Activated CD4-positive, alpha-beta memory T cell treated with anti-CD3 and anti-CD28 coated beads for 36 hours (primary cell): ENCODE measurements at places on chromosomes 11 and 22. TPM values are rescaled to one million over a fixed set of nuclear protein-coding genes. Genes with fewer than 3 reads are reported as not detected.

DNA sequence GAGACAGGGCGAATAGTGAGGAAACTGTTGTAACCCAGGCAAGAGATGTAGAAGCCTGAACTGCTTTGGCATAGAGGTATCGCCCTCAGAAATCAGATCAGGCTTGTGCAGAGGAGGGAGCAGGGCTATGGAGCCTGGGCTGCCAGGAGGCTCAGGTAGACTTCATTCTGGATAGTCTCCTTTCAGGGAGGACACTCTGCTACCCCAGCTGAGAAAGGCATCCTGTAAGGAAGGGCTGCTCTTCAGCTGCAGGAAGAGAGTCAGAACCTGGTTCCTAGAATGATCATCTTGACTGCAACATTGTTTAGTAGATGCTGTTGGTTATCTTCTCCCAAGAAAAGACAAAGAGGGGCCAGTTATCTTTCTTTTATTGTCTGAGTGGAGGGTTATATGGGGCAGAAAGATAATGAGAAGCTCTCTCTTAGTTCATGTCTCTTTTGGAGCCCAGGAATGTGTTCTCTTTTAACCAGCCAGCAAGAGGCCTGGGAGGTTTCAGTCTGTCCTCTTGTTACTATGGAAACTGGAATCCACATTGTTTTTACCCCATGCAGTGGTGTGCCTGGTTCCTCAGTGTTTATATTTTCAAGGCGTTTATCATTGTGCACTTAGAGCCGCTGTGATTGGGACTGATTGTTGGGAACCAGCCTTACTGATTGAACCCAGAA, 95.7 kb downstream of the STIM1 start:
- H3K27me3 ChIP-seq, result no peaks in the 10 kb centered on the region
- peaks cover 17% of the 10 kb centered on the region for H3K36me3 ChIP-seq
- peak overlapping the region; percentile 87 for H3K27ac ChIP-seq

DNA sequence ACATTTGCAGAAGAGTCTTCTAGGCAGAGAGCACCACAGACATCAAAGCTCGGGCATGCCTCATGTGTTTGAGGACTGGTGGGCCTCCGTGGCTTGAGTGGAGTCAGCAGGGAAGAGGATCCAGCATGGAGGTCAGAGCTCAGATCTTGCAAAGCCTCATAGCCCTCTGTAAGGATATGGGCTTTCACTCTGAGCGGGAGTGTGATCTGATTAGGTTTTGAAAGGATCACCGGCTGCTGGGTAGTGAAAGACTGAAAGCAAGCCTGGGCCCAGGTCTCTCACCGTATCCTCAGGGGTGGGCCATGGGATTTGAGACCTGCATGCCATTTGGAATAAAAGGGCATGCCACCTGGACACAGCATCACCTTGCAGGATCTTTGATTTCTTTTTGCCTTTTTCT, 112.7 kb downstream of the TEAD1 start:
- peaks cover 5% of the 10 kb centered on the region for H3K27me3 ChIP-seq
- H3K36me3 ChIP-seq, result no peaks in the 10 kb centered on the region
- H3K4me3 ChIP-seq, result no peak overlapping the region

- H3K36me3 ChIP-seq, result no peaks in the 10 kb centered on the region
- no peak overlapping the region for H3K4me3 ChIP-seq
- no peak overlapping the region for H3K27ac ChIP-seq
- no peaks in the 10 kb centered on the region for H3K4me1 ChIP-seq
- peaks cover 13% of the 10 kb centered on the region for H3K27me3 ChIP-seq
Observed at GRCh38 chr11:119538753-119539152, 115.8 kb upstream of the THY1 start.

DNA sequence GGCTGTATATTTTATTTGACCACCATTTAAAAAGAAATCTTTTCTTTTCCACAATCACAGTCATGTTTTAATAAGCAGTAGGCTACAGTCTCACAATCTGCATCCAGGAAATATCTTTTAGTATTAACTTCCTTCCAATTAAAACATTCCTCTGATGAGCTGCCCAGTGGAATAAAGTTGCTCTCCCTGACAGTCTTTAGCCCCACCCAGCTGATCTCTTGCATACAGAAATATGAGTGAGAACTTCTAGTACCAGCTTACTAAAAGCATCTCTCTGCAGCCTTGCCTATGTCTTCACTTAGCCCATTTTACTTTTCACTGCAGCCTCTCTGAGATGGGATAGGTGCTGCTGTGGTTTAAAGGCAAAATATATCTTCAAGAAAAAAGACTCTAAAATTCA, 143.4 kb upstream of the ANO3 start:
- DNase-seq, result no peak
- H3K27ac ChIP-seq, result no peak overlapping the region
- no peak overlapping the region for H3K4me3 ChIP-seq

DNA sequence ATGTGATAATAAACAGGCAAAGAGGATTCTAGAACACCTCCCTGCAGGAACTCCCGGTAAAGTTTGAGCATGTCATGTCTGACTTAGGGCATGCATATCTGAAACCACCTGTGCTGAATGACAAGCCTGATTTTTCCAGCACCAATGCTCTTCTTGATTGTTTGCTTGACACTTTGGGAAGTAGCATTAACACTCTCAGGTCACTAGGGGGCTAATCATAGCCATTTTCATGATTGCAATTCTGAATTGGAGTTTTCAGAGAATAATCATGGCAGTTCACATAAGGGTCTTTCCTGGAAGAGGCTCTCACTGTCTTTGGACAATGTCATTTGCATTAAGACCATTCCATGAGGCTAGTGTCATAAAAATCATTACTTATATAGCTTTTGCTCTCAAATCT, 234.4 kb upstream of the MTNR1B start:
- H3K27ac ChIP-seq, result no peak overlapping the region
- no peaks in the 10 kb centered on the region for H3K36me3 ChIP-seq
- H3K4me1 ChIP-seq, result no peaks in the 10 kb centered on the region
- DNase-seq, result no peak

DNA sequence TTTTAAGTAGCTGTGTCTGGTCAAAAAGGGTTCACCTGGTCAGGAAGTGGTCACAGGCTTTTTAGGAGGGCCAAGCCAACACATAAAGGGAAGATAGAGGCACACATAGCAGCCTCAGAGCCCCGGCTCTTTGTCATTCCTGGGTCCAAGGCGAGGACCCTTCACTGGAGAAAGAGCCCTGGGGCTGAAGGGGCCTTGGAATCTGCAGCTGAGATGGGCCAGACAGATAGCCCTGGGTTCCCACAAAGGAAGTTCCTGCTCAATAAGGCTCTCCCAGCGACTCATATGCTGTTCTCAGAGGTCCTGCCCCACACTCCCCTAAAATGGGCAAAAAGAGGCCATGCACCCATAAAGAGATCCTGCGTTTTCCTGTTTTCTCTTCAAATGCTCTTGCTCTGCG, 77.7 kb downstream of the LINC01488 start:
- no peaks in the 10 kb centered on the region for H3K36me3 ChIP-seq
- H3K4me3 ChIP-seq, result no peak overlapping the region
- no peak overlapping the region for H3K27ac ChIP-seq
- peaks cover 18% of the 10 kb centered on the region for H3K27me3 ChIP-seq
- DNase-seq, result no peak

DNA sequence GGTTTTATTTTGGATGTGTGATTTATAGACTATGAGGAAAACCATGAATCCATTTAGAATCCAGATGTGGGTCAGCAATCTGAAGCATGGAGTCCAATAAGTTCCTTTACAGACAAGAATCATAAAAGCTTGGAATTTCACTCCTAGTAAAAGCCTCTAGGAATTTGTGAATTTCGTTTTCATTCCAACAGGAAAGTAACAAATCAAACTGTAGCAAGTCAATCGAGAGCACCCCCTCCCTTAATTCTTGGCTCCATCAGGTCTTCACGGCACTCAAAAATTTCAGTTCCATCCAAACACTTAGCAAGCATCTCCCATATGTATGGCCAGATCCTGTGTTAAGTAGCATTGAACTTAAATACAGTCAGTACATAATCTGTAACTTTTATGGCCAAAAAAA, 143.6 kb upstream of the POU2AF2 start:
- DNase-seq, result no peak
- H3K36me3 ChIP-seq, result no peaks in the 10 kb centered on the region
- no peak overlapping the region for H3K4me3 ChIP-seq
- H3K27me3 ChIP-seq, result peaks cover 6% of the 10 kb centered on the region

- H3K36me3 ChIP-seq, result no peaks in the 10 kb centered on the region
- H3K4me1 ChIP-seq, result peaks cover 15% of the 10 kb centered on the region
- H3K27me3 ChIP-seq, result peaks cover 17% of the 10 kb centered on the region
- peak; percentile 68 for DNase-seq
- no peak overlapping the region for H3K27ac ChIP-seq
Observed at GRCh38 chr11:19970944-19971343, 189.3 kb downstream of the DBX1 start.

GRCh38 chr11:119145551-119145950, 3.3 kb upstream of the ABCG4 start:
- H3K27ac ChIP-seq, result no peak overlapping the region
- no peak overlapping the region for H3K4me3 ChIP-seq
- H3K36me3 ChIP-seq, result no peaks in the 10 kb centered on the region
- H3K27me3 ChIP-seq, result peaks cover 24% of the 10 kb centered on the region

DNA sequence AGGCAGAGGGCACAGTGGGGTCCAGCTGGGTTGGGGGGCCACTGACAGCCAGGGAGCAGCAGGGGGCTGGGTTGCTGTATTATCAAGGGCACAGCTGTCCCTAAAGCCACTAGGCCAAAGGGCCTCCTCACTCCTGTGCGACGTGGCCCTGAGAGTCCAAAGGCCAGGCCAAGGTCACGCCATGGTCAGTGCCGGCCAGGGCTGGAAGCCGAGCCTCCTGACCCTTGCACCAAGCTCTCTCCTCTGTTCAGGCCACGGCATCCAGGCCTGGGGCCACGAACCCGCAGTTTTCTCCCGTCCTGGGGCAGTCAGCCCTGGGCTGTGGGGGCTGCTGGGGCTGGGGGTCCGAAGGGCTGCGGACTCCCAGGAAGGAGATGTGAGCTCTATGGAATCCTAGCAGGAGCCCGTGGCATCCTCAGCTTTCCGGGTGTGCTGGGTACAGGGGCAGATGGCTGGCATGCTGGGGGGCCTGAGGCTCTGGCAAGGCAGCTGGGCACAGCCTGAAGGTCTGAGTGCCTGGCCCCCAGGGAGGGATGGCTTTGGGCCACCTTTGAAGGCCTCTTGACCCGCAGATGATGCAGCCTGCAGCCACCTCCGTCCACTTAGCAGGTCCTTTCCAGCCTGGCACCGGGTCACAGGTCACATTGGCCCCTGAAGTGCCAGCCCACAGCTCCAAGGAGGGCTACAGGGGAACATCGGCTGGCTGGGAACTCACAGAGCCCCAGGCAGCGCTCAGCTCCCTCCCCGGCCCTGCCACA, 17.3 kb upstream of the PPARA start:
- no peak overlapping the region for H3K4me3 ChIP-seq
- H3K27me3 ChIP-seq, result no peaks in the 10 kb centered on the region
- H3K27ac ChIP-seq, result no peak overlapping the region

DNA sequence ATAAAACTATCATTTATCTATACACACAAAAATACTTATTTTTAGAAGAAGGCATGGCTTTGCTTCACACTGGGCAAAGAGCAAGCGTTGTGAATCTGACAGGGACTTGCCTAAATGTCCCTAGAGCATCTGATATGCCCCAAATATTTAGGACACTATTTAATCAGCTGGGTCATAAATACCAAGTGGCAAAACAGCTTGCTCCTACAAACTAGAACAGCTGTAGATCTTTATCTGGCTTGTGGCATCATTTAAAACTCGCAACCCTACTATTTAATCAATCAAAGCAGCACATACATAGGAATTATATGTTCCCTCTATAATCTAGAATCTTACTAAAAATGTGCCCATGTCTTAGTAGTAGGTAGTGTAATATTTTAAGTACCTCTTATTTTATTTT, 999.5 kb downstream of the JRKL start:
- DNase-seq, result no peak
- no peak overlapping the region for H3K4me3 ChIP-seq
- no peaks in the 10 kb centered on the region for H3K4me1 ChIP-seq
- H3K27ac ChIP-seq, result no peak overlapping the region
- H3K36me3 ChIP-seq, result no peaks in the 10 kb centered on the region
- H3K27me3 ChIP-seq, result no peaks in the 10 kb centered on the region

DNA sequence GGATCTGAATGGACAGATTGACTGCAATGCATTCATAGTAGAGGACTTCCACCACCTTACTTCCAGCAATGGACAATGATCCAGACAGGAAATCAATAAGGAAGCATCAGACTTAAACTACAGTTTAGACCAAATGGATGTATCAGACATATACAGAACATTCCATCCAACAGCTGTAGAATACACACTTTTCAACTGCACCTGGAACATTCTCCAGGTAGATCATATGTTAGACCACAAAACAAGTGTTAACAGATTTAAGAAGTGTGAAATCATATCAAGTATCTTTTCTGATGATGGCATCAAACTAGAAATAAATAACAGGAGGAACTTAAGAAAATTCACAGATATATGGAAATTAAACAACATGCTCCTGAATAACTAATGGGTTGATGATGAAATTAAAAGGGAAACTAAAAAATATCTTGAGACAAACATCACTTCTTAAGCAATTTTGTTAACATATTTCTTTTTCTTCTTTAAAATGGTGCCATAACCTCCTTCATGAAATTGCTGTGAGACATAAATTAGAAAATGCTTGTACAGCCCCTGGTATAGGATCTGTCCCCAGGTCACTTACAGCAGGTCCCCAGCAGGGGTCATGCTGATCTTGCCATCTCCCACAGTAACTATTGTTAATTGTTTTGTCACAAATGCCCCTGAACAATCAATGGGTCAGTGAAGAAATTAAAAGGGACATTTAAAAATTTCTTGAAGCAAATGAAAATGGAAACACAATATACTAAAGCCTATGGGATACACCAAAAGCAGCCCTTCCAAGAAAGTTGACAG, 100.0 kb upstream of the OR4B1 start:
- no peaks in the 10 kb centered on the region for H3K27me3 ChIP-seq
- H3K27ac ChIP-seq, result no peak overlapping the region
- H3K4me1 ChIP-seq, result no peaks in the 10 kb centered on the region

DNA sequence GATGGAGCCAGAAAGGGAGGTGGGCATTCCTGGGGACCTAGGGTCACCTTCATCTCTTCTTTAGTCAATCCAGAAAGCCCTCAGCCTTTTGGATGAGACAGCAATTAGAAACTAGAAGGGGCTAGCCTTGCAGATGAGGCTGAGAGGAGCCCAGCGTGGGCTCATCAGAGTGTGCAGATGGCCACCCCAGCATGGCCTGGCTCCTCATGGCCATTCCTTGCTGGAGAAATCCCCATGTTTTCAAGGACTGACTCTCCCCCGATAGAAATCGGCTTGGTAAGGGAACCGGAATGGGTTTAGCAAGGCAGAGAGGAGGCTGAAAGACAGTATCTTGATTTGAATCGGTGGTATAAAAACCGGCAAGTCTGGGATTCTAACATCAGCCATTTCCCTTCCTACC, 274.6 kb downstream of the BUD13 start:
- no peaks in the 10 kb centered on the region for H3K4me1 ChIP-seq
- H3K4me3 ChIP-seq, result no peak overlapping the region
- H3K27me3 ChIP-seq, result peaks cover 26% of the 10 kb centered on the region
- H3K27ac ChIP-seq, result no peak overlapping the region
- DNase-seq, result no peak

The HNRNPUL2 gene
- total RNA-seq, result 56.0 TPM

The FGF3 gene
- total RNA-seq, result not detected
